Epithelial cell of prostate (primary cell): ENCODE measurements at places on chromosomes 13 and 19.

DNA sequence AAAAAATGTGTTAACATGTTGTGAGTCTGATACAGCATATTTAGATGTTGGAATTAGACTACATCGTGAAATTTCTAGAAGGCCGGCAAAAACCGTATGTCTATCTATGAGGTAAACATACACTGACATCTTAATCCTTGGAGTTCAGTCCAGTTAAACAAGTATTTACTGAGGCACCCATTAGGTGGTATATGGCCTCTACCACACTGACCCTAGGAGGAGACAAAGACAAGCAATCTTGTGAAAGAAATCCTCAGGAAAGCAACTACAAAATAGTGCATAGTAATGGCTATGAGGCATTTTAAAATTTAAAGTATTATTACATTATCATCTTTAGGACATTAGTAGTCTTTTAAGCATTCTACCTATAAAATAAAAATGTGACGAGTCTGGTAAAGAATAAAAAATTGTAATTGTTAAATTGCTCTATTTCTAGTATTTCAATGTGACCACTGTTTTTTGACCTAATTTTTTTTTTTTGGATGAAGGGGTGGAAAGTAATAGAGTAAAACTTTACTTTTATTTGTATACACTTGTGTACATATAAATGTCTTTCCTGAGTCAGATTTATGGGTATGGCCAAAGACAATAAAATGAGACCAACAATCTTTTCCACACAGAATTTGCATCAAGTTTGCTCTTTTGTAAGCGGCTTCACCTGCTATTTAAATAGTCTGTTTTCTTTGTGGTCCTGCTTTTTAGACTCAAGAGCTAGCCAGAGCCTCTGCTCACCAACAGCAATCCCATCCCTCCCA lies 50.5 kb downstream of the KATNAL1 start:
- no peak for DNase-seq

- DNase-seq, result no peak
Measured at GRCh38 chr19:6048793-6049405, 61.4 kb downstream of the RFX2 start.

- DNase-seq, result no peak
Measured at GRCh38 chr13:36920616-36921185, 663 bp upstream of the SMAD9 start.

DNA sequence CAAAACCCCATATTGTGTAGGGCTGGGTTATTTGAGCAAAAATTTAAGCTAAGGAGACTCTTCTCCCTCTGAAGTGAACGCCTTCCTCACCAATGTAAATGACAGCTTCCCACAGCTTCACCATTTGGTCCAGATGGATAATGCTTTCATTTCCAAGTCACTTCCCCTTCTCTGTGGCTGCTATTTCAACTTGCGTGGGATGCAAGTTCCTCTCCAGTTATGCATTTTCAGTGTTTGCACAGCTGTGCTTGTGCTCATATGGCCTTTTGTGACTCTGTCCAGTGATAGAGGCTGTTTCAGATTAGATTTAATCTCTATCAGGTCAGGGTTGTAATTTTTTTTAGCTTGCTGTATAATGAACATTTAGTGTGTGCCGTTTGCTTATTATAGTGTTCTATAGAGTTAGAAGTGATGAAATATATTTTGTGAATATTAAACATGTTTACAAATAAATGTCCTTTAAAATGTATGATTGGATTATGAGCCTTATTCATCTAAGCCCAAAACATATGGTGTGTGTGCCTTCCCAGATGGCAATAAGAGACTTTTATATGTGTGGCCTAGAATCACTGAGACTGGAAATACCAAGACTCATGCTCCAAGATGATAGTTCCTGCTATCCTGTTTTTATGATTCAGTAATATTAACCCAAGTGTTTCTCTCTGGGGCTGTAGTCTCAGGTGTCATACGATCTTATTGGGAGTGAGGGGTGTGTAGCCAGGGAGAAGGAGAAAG lies 86.6 kb downstream of the TNFRSF19 start:
- DNase-seq, result no peak

GRCh38 chr13:105514401-105514800 lies 1021.1 kb downstream of the EFNB2 start:
- no peak for DNase-seq

DNA sequence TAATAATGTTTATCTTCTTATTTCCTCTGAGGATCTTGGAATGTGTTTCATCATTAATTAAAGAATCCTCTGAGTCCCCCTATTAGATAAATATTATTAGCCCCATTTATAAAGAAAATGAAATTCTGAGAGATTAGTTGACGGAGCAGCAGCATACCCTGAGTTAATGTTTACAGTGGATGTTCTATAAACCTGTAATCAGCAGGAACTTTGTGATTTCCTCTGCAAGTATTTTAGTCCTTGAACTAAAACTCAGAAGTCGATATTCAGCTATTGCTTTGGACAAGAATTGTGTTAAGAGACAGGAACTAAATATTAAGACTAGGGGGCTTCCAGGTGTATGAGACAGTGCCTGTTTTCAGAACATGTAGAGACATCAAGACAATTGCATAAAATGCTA lies 243.3 kb downstream of the DCT start:
- DNase-seq, result no peak

- DNase-seq, result no peak
Measured at GRCh38 chr13:59319276-59319675, 844.5 kb downstream of the DIAPH3 start.
